ENCODE measurements at places on chromosomes 16 and 17.
A peak's percentile ranks its signal among the peaks of the same experiment; 100 is the strongest.

- DNase-seq: no peak
Observed at GRCh38 chr16:15983898-15984297, 34.5 kb downstream of the ABCC1 start.

DNA sequence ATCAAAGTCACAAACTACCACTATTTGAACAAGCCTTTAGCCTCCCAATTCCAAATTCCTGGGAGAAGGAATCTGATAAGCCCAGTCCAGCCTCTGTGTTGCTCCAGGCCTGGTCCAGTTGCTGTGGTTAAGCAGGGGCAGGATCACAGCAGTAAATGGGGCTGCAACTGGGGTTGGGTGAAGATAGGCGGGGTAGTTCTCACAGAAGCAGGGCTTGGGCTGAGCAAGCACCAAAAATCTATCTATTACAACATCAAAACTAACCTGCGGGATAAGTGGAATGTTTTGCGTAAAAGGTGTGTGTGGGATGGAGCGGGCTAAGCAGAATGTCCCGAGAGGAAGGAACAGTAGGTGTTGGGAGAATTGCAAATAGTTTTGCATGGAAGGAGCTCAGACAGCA, 23.0 kb upstream of the RNF135 start:
- no peak for DNase-seq

DNA sequence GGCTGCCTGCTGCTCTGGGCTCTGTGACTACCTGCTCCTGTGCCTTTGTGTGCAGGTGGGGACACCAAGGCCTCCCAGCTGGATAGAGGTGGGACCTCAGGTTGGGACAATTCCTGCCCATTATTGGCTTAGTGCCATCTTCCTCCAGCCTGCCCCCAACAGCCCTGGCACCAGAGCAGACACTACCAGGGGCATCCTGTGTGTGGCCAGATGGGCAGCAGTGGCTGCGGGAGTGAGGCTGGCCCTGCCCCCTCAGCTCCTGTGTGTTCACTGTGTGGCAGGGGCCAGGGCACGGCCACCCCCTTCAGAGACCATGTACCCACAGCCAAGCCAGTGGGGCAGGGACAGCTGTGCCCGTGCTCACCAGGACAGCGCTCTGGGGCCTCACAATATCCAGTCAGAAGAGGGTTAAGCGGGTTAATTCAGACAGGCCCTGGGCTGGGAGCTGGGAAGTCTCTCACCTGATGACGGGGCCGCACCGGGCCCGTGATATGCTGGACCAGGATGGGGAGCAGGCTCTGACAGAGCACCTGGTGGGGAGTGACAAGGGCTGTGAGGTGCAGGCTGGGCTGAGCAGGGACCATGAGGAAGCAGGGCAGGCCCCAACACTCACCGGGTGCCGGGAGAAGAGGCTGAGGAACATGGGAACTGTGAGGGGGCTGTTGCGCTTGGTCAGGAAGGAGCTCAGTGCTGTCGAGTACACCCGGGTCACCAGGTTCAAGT, 13.0 kb downstream of the MYBBP1A start:
- DNase-seq: no peak

DNA sequence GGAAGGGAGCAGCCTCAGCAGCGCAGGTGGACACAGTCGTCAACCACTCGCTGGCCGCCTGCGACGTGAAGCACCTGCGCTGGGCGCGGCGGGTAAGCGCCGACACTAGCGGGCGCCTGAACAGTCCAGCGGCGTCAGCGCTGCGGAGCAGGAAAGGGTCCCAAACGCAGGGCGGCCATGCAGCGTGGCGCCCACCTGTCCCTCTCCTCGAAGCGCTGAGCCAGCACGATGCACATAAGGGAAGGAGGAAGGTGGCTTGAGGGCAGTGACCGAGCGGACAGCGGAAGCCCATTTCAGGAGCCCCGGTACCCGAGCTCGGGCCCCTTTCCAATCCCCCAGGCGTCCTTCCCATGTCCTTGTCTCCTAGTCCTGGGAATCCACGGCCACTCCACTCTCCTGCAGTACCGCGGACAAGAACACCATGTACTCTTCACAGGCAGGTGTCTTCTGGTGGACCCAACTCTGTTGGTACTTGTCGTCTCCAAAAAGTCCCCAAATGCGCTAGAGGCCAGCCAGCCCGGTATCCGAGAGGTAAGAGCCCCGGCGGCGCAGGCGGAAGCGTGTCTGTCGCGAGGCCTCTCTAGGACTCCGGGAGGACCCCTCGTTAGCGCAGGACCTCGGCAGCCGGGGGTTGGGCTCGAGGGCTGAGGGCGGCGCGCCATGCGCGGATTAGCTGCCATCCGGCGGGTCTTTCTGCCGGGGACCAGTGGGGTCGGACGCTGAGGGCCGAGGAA, 14.4 kb downstream of the ZNF232 start:
- peak; percentile 16 for DNase-seq

GRCh38 chr16:50270510-50271147, 4.3 kb downstream of the ADCY7 start:
- no peak for DNase-seq

- DNase-seq: no peak
Observed at GRCh38 chr17:81461607-81462500, 50.7 kb downstream of the ACTG1 start.

- no peak for DNase-seq
Observed at GRCh38 chr17:7825206-7825990, 8.6 kb upstream of the KDM6B start.

- DNase-seq: no peak
Observed at GRCh38 chr17:49629447-49629846, 48.5 kb downstream of the SPOP start.

DNA sequence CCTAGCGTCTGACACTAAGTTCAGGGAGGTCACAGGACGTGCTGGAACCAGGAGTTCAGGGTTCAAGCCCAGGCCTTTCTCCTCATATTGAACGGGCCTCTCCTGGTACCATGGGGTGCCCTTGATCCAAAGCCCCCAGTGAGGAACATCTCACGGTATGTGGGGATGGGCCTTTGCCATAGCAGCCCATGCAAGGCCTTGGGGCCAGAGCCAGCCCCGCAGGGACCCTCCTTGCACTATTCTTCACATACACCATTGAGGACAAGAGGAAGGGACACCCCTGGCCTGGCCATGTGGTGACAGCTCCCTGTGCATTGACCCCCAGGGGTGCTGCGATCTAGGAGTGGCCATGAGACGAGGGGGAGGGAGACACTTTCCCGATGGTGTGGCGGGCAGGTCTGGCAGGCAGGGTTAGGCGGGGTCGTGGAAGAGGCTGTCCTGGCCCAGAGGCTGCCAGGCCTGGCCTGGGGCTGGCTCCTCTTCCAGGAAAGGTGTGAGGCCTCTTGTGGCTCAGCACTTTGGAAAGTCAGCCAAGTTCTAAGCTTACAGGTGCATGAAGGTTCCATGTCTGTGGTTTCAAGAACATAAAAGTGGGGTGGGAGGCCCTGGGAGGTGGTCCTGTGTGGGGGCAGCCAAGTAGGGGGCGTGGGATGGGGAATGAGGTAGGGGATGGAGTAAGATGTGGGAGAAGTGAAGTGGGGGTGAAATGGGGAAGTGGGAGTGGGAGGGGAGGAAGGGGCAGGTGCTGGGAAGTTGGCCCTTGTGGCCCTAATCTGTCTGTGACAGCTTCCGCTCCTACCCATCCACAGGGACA, 88.7 kb upstream of the CBX4 start:
- no peak for DNase-seq

GRCh38 chr17:67364847-67365737, 1.3 kb downstream of the PSMD12 start:
- DNase-seq: no peak

DNA sequence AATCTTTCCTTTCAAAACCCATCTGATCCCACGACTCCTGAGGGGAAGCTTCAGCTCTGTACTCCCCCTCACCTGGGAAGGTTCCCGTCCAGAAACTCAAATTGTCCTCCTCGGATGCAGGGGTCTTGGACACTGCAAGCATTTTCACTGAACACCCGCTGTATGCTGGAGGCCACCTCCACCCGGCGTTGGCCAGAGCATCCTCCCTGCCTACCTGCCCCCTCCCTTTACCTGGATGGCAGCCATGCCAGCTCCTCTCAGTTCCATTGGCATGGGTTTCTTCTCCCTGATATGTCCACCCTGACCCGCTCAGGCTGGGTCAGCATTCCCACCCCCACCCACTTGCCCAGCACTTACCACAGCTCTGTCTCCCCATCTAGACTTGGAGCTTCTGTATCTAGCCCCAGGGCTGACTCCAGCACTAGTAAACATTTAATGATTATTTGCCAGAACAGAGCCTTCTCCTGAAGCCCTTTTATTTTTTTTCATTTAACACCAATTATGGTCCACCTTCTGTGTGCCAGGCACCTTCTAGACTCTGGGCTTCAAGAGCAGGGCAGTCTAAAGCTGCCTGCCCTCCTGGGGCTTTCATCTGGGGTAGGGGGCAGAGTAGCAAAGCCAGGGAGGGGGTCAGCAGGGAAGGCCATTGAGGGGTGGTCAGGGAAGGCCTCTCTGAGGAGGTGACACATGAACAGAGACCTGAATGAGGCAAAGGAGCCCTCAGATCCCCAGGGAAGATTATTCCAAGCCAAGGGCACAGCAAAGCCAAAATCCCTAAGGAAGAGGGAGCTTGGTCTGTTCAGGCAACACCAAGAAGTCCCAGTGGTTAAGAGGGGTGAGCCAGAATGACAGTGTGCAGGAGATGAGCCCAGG, 8.9 kb upstream of the KRT19 start:
- DNase-seq: no peak

GRCh38 chr16:85965125-85965524, 66.2 kb downstream of the IRF8 start:
- no peak for DNase-seq

DNA sequence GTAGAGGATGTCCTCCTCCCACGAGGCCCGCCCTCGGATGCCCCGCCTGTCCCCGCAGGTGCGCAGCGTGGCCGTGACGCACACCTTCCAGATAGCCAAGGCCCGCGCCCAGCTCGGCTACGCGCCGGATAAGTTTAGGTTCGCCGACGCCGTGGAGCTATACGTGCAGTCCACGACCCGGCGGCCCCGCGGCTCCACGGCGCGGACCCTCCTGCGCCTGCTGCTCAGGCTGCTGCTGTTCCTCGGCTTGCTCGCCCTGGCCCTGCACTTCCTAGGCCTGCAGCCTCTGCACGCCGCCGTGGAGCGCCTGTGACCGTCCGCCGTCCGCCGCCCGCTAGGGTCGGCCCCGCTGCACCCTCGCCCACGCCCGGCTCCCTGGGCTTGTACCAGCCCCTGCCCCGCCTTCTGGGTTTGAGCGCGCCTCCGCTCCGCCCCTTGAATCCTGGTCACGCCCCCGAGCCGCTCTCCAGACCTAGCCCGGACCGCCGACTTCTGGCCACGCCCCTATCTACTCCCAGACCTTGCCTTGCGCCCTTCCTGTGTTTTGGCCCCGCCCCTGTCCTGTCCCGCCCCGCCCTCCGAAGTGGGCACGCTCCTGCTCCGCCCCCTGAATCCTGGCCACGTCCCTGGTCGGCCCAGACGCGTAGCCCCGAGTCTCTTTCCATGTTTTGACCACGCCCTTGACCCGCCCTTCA, 15.8 kb upstream of the EEF2K start:
- DNase-seq: peak; percentile 89

GRCh38 chr16:35196313-35196712, 1736.9 kb downstream of the TP53TG3F start:
- DNase-seq: no peak

DNA sequence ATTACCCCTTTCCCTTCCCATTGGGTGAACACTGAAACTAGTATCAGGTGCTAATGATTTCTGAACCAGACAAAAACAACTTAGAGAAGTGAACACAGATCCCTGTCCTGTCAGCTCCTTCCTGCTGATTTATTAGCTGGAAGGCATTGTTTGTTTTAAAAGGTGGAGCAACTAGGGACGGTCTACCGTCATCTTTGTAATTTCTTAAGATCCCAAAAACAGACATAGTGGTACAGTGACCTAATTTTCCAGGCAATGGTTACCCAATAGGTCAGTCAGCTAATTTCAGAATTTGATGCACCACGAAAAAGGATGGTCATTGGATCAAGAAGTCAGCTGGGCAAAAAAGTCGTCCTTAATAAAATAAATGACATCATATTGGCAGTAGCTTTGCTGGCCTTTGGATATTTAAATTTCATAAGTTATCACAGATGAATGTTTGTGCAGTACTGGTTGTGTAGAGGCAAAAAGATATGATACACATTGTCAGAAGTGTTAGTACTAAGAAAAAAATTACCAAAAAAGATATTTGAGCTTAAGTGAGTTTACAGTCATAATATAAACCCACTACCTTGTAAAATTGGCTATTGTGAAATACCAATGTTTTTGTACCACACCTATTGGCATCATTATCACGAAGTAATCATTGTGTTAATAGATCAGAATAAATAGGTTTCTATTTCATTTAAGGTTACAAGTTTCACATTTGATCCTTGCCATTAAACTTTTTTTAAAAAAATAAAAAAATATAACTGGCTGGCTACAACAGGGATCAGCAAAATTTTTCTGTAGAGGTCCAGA, 27.2 kb upstream of the KCNJ16 start:
- no peak for DNase-seq

DNA sequence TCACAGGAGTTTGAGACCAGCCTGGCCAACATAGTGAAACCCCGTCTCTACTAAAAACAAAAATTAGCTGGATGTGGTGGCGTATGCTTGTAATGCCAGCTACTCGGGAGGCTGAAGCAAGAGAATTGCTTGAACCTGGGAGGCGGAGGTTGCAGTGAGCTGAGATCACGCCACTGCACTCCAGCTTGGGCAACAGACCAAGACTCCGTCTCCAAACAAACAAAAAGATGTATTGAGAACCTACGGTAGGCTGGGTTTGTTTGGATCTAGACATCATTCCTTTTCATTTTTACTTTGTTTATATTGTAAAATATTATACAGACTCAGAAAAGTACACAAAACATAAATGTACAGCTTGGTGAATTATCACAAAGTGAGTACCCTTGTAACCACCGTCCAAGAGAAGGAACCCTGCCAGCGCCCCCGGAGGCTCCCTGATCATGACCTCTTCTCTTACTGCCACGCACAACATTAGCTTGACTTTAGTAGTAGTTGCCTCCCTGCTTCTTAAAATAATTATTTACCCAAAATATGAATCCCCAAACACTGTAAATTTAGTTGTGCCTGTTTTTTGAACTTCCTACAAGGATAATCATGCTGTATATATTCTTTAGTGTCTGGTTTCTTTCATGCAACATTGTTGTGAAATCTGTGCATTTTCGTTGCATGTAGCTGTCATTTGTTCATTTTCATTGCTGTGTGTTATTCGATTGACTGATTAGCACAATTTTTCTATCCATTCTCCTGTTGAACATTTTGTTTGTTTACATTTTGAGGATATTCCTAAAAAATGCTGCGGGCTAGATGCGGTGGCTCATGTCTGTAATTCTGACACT, 56.5 kb downstream of the KSR1 start:
- no peak for DNase-seq

DNA sequence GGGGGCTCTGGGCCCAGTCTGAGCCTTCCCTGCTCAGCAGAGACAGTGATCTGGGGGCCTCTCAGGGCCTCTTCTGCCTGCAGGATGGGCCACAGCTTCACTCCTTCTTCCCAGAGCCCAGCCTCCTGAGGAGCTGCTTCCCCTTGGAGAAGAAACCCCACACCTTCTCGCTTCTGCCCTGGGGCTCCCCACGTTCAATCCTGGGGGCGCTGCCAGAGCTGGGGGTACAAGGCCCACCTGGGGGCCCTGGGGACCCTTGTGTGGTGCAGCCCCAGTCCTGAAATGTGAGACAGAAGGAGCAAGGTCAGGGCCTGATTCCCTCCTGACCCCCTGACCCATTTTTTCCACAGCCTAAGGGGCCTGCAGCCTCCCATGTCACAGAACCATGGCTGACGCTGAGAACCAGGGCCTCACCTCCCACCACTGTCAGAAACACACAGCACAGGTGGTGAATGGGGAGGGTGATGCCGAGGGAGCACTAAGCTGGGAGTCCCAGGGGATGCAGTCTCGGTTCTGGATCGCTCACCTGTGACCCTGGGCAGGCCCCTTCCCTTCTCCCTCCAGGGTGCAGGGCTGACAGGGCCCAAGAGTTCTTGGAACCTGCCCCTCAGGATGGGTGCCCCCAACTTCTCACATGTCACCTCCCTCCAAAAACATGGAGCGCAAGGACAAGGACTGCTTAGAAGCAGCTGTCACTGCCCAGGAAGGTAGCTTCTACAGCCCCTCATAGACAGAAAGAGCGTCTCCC, 21.6 kb upstream of the MPO start:
- no peak for DNase-seq

Data from activated T-helper 1 cell treated with Interleukin-2 at 50 U/mL for 16 hours (primary cell).